Activated CD8-positive, alpha-beta T cell treated with anti-CD3 and anti-CD28 coated beads, Interleukin-2, amount 10 ng/mL, durations not matched to agents 7 days and 5 days (primary cell): ENCODE measurements at places on chromosomes 1 and 21. TPM values are rescaled to one million over a fixed set of nuclear protein-coding genes. Genes with fewer than 3 reads are reported as not detected.

The GSTM3 gene
- total RNA-seq, result 5.8 TPM

The ZBTB37 gene
- total RNA-seq, result 9.2 TPM

The CCDC28B gene
- total RNA-seq, result 72.8 TPM

The ZNF683 gene
- 24.0 TPM for total RNA-seq

The OR2L2 gene
- total RNA-seq, result not detected

The MAP3K21 gene
- 0.45 TPM for total RNA-seq

The TLCD4 gene
- total RNA-seq, result not detected

The CFHR4 gene
- total RNA-seq, result not detected

The OPTC gene
- not detected for total RNA-seq

The PTPN22 gene
- total RNA-seq, result 74.8 TPM

The ANKRD65 gene
- total RNA-seq, result not detected

The PCSK9 gene
- total RNA-seq, result not detected

The CD48 gene
- 325 TPM for total RNA-seq

The CNTN2 gene
- not detected for total RNA-seq

The SRRM1 gene
- total RNA-seq, result 207 TPM

The PLA2G4A gene
- total RNA-seq, result not detected

The CCDC27 gene
- not detected for total RNA-seq

The DUSP10 gene
- 12.1 TPM for total RNA-seq

The PPFIA4 gene
- total RNA-seq, result 31.9 TPM

The AGO4 gene
- total RNA-seq, result 7.9 TPM

The ETS2 gene
- total RNA-seq, result 17.0 TPM

The LRRC7 gene
- total RNA-seq, result 0.08 TPM

The CCDC30 gene
- total RNA-seq, result 2.2 TPM

The TTC24 gene
- total RNA-seq, result 19.7 TPM

The ZFP69B gene
- 3.6 TPM for total RNA-seq

The KRTAP26-1 gene
- not detected for total RNA-seq

The CAMK1G gene
- not detected for total RNA-seq

The CYP4A11 gene
- total RNA-seq, result not detected

The FYB2 gene
- total RNA-seq, result not detected

The PTTG1IP gene
- 54.9 TPM for total RNA-seq

The S100A1 gene
- total RNA-seq, result not detected

The HTR6 gene
- total RNA-seq, result not detected

The GCSAML gene
- total RNA-seq, result not detected

The TENT5C gene
- 20.8 TPM for total RNA-seq

The RCAN1 gene
- total RNA-seq, result 7.8 TPM

The KCNJ9 gene
- total RNA-seq, result not detected

The CASZ1 gene
- total RNA-seq, result 10.2 TPM

The PADI3 gene
- total RNA-seq, result not detected

The DENND2D gene
- total RNA-seq, result 262 TPM

The FLG2 gene
- total RNA-seq, result not detected

The UQCRHL gene
- total RNA-seq, result 2.4 TPM

The IFI44 gene
- 165 TPM for total RNA-seq

The ADGRL2 gene
- total RNA-seq, result not detected

The LCE2B gene
- total RNA-seq, result not detected

The CFHR3 gene
- total RNA-seq, result not detected

The TCP10L gene
- total RNA-seq, result 0.68 TPM

The MORC3 gene
- total RNA-seq, result 35.2 TPM

The MAP1LC3C gene
- total RNA-seq, result not detected

The CD34 gene
- total RNA-seq, result not detected

The ARTN gene
- 0.68 TPM for total RNA-seq

The KRTAP19-1 gene
- total RNA-seq, result not detected

The CFHR5 gene
- total RNA-seq, result not detected

The NEGR1 gene
- not detected for total RNA-seq

The IFI44L gene
- total RNA-seq, result 191 TPM

The GOLT1A gene
- not detected for total RNA-seq

The OR2L3 gene
- not detected for total RNA-seq
